ENCODE measurements at places on chromosomes 5 and 9.

GRCh38 chr9:106481013-106481609 lies 381.9 kb upstream of the ZNF462 start:
- DNase-seq: no peak

DNA sequence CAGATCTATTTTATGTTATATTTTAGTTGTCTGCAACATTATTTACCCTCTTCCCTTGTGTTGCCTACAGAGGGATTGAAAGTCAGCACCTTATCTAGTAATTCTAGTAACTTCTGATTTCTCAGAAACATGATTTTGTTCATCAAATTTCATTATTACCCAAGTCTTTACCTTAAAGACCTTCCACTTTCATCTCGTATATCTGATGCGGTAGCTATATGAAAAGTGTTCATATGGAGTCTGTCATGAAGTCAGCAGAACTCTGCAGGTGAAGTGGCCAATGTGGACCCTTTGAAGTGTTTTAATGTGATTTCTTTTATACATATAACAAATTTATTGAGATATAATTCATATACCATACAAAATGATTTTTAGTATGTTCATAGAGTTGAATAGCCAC lies 40.0 kb downstream of the SLC44A1 start:
- no peak for DNase-seq

DNA sequence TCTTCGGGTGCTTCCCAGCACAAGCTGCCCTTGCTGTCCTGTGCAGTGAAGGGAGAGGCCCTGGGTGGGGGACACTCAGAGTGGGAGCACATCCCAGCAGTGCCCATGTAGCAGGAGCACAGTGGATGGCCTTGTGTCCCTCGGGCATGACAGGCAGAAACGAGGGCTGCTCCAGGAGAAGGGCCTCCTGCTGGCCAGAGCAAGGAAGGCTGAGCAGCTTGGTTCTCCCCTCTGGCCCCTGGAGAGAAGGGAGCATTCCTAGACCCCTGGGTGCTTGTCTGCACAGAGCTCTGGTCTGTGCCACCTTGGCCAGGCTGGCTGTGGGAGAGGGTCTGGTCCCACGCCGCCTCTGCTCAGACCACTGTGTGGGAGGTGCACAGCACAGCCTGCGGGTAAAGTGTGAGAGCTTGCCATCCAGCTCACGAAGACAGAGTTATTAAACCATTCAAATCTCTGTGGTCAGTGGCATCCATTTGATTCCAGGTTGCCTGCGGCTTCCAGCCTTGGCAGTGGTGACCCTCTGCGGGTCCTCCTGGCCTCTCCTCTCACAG lies 18.3 kb downstream of the FBXW5 start:
- no peak for DNase-seq

DNA sequence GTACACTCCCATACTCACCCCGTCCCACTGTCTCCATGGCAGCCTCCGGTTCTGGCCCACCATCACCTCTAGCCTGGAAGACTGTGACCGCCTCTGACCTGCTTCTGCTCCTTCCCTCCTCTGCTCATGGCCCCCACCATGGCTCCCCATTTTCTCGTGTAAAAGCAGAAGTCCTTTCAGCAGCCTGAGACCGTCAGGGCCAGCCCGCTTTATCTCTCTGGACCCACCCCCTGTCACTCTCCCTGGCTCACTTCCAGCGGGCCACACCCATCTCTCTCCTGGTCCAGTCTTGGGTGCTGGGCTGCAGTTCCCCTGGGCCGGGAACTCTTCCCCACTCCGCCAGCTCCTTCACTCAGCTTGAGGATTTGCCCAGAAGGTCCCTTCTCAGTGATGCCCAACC lies 96.0 kb upstream of the RUFY1 start:
- DNase-seq: no peak

DNA sequence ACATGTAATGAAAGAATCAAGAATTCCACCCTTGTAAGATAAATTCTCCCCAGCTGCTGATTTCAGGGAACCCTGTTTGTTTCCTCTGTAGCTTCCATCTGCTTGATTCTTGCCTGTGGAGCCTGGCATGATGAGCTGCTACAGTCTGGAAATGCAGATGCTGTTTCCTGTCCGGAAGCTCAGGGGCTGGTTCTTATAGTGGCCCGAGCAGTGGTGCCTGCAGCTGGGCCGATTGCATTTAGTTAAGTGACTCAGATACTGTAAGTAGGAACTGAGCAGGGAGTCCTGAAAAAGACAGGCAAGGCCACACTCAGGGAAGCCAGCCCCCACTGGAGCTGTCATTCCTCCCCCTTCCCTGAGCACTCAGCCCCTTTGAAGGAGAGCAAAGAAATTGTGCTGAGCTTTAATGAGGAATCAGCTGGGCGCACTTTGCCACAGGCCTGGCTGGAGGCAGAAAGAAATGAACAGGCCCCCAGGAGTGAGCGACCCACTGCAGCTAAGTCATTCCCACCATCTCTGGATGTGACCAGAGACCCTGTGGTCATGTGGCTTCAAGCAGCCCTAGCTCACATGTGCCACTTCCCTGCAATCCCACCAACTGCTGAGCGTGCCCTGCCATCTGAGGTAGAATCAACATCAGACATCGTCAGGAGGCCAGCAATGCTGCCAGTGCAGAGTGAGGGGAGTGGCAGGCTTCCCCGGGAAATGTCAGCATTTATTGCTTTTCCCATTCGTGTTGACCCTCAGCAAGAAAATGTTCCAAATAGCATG lies 206.0 kb upstream of the WWC1 start:
- DNase-seq: no peak

- DNase-seq: no peak
These were observed 328.4 kb downstream of the ARHGEF28 start for GRCh38 chr5:73954381-73954780.

GRCh38 chr9:124448019-124448418 lies 2.2 kb upstream of the ADGRD2 start:
- DNase-seq: no peak

DNA sequence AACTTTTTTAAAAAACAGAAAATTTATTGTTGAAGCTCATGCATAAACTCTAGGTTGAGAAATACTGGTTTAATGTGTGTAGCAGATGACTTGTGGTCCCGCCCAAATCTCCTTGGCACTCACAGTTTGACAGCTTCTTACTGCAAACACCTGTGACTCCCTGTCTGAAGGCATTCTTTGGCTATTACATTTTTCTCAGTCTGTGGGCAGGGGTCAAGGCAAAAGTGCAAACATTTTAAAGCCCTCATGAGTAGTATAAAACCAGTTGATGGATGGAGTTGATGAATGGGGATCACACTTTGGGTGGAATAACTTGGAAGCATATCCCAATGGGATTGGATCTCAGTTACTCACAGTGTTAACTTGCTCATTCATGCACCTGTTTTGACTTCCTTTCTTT lies 1007.0 kb upstream of the NUDT12 start:
- DNase-seq: no peak

DNA sequence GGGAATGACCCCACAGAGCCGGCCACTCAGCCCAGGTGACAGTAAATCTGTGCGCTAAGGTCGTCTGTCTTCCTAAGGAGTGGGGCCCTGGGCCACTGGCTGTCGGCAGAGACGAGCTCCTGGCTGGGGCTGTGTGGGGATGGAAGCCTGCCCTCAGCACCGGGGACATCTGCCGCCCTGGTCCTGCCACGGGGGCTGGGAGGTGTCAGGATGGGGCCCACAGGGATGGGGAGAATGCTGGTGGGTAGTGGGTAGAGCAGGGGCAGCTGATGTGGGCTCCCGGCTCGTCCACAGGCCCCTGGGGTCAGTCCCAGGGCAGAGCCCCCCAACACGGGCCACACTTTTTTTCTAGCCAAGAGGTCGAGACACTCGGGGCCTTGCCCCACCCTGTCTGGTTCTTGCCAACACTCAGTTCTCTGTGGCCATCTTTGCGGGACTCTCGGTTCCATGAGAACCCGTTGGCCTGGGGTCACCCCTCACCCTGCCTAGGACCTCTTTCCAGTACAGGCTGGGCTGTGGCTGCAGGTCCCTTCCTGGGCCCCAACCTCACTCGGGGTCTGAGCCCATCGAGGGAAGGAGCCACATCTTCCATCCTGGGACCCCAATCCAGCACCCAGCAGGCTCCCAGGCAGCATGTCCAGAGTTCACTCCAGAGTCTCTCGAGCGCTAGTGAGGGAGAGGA lies 45.0 kb downstream of the DBH start:
- DNase-seq: no peak

GRCh38 chr9:5389109-5389732 lies 48.5 kb downstream of the PLGRKT start:
- peak; percentile 0 for DNase-seq

GRCh38 chr9:37309136-37309535 lies 113.4 kb upstream of the GRHPR start:
- no peak for DNase-seq

- DNase-seq: no peak
These were observed 123.2 kb downstream of the JAKMIP2 start for GRCh38 chr5:147659166-147659929.

DNA sequence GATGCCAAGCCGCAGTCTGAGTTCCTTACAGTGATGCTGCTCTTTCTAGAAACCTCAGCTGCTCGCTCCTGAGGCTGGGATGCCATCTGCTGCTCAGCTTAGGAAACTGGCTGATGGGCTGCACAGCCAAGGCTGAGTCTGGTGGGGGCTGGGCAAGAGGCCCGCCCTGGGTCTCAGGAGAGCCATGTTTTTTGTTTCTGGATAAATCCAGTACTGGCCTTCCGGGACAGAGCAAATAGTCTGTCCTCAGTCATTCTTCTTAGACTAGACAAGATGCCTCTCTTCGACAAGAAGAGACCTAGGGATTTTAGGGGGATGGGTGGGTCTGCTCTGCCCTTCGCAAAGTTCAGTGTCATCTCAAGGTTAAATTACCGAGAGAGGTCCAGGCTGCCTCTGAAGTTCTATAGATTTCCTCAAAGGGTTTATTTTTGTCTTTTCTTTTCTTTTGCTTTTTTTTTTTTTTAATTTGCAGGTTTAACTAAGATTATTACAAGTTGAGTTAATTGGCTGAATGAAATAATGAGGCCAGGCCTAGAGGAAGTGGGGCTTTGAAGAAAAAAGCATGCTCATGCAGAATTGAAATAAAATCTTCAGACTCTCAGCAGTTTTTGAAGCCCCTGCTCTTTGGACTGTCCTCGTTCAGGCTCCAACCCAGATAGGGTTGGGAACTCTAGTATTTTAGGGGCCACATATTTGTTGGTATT lies 30.6 kb upstream of the MATR3 start:
- DNase-seq: peak; percentile 83

GRCh38 chr5:163890261-163890660 lies 384.8 kb downstream of the MAT2B start:
- DNase-seq: no peak

- no peak for DNase-seq
These were observed 25.6 kb upstream of the FRMPD1 start for GRCh38 chr9:37625036-37625757.

DNA sequence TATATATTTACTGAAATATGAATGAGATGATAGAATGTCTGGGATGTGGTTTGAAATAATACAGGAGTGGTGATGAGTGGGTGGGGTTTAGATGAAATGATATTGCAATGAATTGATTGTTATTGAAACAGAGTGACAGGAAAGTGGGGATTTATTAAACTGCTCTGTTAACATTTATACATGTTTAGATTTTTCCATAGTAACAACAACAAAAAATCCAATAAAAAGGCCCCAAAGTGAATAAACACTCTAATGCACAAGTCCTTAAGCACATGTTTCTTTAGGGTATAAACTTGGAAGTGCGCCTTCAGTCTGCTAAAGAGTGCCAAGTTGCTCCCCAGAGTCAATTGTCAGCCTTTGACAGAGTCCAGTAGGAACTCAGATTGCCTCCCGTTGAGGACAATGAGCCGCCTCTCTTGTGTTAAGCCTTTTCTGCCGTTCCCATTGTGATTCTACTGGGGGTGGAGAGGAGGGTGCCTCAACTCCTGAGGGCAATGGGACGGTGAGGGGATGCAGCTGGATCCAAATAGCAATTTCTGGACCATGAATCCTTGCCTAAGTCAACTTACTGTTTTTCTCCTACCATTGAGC lies 112.3 kb downstream of the SLC28A3 start:
- no peak for DNase-seq

GRCh38 chr5:135150767-135151166 lies 116.7 kb upstream of the PITX1 start:
- DNase-seq: no peak

DNA sequence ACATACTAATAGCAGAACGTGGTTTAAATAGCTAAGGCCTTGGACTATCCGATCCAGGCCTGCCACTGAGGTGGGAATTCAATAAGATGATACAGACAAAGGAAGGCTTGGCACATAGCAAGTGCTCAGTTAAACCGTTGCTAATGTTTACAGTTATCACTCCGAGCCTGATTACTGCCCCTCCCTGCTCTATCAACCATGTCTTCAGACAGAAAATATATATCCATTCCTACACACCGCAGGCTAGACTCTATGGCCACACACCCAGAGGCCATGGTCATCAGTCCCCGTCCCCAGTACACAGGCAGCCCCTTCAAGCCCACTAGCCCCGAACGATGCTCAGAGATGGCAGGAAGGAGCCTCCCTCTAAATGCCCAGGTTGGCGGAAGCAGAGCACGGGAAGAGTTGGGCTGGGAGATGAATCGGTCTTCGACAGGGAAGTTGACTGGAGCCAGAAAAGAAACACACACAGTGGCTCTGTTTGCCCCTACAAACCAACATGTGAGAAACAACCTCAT lies 49.7 kb upstream of the STXBP1 start:
- DNase-seq: no peak

- no peak for DNase-seq
These were observed 155.6 kb upstream of the RASEF start for GRCh38 chr9:83218411-83219090.

DNA sequence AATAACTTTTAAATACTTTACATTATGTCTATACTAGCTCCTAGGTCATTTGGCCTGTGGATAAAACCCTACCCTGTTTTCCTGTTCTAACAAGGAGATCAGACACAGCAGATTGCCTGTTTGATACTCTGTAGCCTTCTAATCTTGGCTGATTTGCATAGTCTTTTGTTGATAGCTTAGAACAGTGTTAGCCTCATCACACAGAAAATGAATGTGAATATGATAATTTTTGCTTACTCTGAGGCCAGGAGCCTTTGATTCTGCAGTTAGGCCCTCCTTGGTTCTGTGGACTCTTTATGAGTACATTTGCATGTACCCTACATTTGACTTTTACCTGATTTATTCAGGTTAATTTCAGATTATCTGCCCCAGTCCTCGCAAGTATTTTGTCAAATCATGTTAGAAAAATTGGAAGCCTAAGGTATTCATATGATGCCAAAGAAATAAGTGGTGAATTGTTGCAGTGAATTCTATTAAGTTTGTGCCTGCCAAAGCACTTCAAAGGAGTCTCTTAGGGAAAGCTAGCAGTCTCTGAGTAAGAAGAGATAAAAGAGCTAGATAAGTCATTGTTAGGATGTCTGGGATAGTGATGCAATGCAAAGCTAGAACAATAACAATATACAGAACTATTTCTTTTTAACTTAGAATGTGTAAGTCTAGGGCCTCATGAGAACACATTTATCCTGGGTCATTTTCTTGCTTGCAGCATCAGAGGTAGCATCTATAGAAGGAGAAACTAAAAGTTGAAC lies 56.4 kb downstream of the SCAMP1 start:
- DNase-seq: no peak

Data from SW 1271 (cell line).